ENCODE measurements at places on chromosomes 2 and 18.

DNA sequence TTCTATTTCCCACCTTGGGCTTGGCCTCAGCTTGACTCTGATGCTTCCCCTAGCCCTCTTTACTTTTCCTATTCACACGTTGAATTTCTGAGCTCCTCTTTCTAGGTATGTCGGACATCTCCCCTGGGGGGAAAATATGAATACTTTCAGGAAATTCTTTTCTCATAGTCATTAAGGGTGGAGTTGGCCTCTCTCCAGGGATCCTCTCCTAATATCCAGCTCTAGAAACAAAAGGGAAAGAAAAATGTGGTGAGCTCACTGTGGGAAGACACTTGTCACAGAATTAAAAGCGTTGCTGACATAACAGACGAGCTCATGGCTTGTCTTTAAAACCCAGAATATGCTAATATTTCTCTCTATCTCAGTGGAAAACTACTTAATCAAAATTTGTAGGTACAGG, 132.7 kb upstream of the MEX3C start:
- DNase-seq: no peak

DNA sequence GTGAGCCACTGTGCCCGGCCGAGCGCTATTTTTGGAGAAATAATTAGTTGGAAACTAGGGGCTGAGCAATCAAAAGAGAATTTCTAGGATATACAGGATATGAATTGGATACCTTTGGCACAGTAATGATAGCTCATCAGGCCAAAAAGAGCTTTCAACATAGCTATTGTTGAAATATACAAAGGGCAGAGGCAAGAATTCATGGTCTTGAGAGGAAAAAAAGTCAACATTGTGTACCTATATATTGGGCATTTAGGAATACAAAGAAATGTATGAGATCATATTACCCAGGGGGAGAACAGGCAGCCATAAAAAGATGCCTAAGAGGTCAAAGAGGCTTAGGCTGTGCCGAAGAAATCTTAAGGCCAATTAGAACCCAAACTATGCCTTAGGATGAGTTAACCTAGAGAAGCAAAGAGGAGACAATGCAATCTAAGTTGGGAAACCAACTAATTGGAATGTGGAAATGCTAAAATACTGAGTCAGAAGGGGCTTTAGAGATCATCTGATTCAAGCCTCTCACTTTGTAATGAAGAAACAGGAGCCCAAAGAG, 99.0 kb downstream of the RBBP8 start:
- DNase-seq: no peak

DNA sequence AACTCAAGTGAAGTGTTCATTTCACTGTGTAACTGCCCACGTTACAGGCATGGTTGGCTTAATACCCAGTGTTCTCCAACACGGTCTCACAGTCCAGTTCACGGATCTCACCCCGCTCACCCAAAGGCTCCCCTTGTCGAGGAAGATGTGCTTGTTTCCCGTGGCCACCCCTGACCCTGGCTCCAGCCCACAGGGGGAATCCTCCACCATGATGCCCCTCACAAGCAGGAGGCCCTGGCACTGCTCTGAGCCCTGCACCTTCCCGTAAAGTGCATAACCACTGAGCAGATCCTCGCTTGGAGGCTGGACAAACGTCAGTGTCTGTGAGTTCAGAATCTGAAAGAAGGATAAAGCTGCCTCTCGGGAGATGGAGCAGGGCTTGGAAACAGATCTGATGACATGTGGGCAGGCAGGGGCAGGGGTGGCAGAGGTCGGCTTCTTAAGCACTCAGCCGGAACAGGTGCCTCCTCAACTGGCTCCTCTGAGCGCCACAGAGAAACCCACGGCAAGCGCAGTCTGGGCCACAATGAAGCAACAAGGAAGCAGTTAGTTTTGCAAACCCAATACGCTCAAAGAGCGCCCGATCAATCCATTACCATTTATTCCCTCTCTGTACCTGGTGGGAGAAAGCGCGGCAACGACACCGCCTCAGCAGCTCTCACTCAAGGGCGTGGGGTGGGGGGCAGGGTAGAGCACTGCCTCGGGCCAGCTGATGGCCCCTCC, 17.6 kb downstream of the HDAC4 start:
- DNase-seq: no peak

DNA sequence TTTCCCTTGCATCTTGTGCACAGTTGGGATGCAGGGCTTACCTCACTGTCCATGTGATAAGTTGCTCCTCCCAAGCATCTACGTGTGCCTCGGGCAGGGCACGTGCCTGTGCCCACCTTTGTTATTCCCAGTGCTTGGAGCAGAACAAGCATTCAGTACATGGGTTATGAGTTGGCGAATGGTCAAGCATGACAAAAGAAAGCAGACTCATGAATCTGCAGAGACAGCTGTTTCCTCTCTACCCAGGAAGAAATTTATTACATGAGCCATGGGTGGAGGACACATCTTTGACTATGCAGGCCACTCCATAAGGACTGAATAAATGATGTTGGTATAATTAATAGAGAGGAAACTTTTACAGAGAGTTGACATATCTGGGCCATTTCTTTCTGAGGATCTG, 127.8 kb downstream of the TPGS2 start:
- DNase-seq: no peak

- DNase-seq: no peak
Observed at GRCh38 chr2:190717764-190718651, 69.1 kb downstream of the NAB1 start.

DNA sequence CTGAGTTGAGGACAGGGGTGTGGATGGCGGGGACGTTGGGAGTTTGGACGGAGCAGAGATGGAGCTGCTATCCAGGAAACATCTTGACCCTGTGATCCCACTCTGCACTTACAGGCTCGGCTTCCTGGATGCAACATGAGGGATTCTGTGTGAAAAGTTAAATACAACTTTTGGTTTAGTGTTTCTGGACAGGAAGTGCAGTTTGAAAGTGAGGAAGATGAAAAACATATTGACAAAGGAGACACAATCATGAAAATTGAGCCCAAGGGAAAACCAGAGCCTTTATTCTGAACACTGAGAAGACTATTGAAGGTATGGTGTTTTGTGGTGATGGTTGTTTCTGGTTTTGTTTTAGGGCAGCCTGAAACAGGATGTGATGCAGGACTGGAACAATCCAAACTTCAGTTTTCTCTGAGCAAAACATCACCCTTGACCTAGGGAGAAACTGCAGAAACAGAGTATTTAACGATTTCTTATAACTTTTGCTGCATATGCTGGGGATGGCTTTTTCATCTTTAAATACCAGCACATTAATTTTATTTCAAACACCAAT, 76.5 kb upstream of the RFX8 start:
- no peak for DNase-seq

DNA sequence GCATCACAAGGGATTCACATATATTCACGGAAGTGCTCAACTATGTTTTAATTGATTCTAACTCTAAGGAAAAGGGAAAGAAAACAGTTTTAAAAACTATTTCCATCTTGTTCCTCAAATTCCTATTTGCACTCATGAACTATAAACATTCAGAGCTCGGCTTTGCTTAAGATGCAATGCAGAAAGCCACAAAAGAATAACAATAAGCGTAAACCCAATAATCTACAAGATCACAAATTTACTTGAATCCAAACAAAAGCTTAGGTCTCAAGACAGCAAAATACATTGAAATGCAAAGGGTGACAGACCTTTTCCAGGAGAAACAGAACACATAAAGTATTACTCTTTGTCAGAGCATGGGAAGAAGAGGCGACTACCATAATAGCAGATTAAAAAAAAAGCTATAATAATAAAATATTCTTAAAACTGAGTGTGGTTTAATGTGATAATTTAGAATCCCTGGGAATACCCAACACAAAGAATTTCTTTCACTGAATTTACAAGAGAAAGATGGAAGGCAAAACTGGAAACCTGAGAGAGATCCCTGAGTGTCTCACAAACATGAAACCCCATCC, 1094.9 kb downstream of the LRP1B start:
- DNase-seq: no peak

- no peak for DNase-seq
Observed at GRCh38 chr2:236748385-236748784, 178.8 kb downstream of the ACKR3 start.

DNA sequence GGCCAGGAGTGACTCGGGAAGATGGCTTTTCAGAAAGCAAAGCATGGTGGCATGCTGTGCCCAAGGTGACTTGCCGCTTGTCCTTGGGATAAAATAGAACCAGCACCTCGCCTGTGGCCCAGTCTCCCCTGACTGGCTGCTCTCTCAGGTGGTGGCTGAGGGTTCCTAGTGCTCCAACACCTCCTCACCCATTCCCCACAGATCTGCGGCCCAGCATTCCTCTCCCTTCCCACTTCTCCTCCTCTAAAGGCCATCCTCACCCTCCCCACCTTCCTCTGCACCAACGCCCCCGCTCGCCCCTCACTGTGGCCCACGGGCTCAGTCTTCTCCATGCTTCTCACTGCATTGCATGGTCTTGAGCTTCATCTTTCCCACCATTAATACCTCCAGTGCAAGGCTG, 132.4 kb downstream of the PXDN start:
- DNase-seq: no peak

GRCh38 chr2:217954051-217954450, 48.7 kb downstream of the TNS1 start:
- DNase-seq: no peak

DNA sequence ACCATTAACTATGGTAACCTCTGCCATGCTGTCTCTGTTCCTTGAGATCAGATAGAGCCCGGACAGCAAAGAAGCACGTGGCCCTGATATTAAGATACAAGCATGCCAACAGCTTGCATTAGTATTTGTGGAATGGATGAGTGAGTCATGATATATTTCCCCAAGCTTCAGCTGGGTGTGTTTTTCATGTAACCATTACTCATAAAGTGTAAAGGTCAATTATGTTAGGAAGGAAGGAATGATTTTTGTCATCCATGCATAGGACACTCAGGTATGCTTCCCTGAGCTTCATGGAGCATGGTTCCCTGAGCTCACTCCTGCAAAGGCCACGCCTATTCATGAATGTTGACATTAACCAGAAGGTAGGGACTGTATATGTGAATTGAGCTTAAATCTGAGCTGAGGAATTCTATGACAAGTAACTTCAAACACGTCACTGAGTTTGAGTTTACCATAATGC, 74.6 kb downstream of the ARL4C start:
- DNase-seq: no peak

DNA sequence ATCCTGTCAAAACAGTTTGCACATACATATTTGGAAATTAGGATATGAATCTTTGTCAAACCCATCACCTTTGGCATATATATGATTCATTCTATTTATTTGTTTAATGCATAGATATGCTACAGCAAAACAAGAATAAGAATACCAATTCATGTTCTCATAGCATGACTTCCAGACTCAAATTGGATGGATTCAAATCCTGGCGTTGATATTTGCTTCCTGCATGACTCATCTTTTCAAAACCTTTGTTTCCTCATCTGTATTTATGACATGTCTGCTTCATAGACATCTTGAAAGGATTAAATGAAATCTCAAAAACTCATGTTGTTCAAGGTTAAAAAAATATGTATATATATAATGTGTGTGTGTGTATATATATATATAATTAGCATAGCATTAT, 261.3 kb downstream of the MBD5 start:
- no peak for DNase-seq

DNA sequence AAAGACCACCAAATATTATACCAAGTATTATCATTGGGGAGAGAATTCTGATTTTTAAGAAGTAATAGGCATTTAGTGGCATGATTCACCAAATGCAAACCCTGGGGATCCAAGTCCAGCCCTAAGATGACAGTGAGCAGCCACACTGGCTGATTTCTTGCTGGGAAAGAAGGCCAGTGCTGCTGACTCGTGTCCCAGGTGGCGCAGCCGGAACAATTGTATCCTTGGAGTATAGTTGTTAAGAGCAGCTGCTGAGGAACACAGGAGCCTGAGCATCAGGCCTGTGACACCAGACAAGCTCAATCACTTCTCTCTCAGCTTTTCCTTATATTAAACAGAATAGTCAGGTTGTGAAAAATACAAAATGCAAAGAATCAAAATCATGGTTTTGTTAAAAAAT, 48.4 kb downstream of the LRP1B start:
- no peak for DNase-seq

- DNase-seq: no peak
Observed at GRCh38 chr2:11292464-11293255, 51.8 kb downstream of the ROCK2 start.

DNA sequence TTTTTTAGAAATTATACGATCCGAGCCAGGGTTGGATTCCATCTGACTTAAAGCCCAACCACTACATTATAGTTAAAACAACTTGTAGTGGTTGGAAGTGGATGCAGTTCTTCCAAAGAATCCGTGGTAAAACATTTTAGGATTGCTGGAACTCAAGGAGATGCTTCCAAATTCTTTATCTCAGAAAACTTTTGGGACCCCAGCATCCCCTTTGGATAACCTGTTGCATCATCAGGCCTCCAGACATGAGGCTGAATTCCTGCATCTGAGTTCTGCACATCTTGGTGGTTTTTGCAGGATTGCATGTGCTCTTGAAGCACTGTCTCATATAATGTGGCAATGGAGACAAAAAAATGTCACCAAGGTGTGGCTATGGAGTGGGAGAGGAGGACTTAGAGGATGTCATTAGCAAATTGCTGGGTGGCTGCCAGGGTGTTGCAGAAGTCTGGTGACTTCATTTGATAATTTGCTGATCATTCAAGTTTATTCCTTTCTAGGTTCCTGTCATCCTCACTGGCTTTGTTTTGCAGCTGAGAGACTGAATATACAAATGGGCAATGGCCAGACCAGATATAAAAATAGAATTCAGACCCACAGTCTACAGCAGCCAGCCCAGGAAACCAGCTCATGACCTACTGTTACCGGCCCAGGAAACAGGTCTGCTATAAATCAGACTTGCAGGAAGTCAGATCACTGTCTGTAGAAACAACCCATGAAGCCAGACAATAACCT, 207.7 kb downstream of the BCL2 start:
- no peak for DNase-seq

- no peak for DNase-seq
Observed at GRCh38 chr2:120988051-120988699, 252.5 kb downstream of the GLI2 start.

DNA sequence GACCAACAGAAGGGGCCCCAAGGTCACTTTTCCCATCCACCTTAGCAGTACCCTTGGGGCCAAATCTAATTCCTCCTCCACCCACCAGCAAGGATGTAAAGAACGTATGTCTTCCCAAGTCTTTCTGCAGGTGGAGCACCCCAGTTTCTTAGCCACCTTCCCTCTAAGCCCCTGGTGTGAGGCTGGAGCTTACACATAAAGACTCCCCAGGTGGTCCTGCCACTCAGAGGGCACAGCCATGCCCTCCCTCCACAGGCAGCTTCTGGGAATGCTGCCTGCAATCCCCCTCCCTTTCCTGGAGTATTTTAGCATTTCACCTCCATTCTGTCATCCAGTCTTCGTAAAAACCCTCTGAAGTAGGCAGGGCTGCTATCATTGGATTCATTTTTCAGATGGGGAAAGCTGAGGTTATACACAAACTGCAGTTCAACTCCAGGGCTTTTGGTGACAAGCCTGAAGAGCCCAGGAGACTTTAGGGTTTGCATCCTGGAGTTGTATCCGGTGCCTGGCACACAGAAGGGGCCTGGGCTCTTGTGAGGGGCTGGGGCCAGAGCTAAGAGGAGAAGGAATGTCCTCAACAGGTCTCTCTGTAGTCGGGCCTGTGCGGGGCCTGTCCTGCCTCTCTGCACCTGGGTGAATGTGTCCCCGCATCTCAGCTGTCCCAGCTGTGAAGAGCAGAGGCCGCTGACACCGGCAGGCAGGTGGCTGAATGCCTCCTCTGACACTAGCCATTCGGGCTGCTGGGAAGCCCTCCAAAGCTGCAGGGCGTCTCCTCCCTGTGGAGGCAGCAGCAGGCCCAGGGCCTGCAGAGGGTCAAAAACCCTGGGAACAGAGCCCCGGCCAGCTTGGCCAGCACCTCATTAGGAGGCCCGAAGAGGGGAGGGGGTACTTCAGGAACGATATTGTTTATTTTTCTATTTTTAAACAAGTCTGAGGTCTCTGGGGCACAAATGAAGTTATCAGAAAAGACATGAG, 27.6 kb downstream of the CIB4 start:
- DNase-seq: no peak

- no peak for DNase-seq
Observed at GRCh38 chr2:101520246-101520645, 45.3 kb upstream of the RFX8 start.
